ENCODE measurements at places on chromosomes 2 and 18. TPM values are rescaled to one million over a fixed set of nuclear protein-coding genes. Genes with fewer than 3 reads are reported as not detected.

DNA sequence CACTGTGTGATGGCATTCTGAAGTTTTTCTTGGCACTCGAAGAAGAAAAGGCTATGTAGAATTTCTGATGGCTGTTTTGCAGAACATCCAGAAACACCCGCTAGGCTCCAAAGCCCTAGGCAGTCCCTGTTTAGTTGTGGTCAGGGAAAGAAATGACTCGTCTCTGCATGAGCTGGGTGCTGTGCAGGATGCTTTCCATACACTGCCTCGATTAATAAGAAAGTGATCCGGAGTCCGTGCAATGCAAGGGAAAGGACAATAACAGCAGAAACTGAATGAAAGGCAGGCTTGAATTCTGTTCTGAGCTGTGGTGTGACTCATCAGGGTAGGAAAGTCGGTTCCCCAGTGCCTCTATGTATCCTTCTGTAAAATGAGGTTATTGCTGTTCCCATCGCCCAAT, 18.7 kb downstream of the MAPRE3 start:
- no peak for DNase-seq

The SERPINB11 gene
- total RNA-seq: not detected

- DNase-seq: no peak
Observed at GRCh38 chr2:106187273-106187891, 6.7 kb downstream of the UXS1 start.

DNA sequence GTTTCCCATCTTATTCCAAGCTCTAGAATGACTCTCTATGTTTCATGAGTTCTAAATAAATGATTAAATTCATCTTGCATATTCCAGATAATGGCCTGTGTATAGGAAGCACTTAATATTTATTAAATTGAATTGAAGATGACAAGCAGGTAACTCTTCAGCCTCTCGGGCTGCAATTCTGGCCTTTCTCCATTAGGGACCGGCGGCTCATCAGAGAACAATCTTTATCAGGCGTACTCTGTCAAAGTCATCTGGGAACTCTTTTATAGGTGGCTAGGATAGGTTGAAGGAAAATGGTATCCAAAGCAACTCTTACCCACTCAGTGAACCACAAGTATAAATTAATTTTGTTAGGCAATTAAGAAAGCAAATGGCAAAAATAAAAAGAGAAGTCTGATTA, 308.5 kb downstream of the NOL4 start:
- DNase-seq: no peak

GRCh38 chr2:40123326-40123725, 328.6 kb downstream of the SLC8A1 start:
- no peak for DNase-seq

DNA sequence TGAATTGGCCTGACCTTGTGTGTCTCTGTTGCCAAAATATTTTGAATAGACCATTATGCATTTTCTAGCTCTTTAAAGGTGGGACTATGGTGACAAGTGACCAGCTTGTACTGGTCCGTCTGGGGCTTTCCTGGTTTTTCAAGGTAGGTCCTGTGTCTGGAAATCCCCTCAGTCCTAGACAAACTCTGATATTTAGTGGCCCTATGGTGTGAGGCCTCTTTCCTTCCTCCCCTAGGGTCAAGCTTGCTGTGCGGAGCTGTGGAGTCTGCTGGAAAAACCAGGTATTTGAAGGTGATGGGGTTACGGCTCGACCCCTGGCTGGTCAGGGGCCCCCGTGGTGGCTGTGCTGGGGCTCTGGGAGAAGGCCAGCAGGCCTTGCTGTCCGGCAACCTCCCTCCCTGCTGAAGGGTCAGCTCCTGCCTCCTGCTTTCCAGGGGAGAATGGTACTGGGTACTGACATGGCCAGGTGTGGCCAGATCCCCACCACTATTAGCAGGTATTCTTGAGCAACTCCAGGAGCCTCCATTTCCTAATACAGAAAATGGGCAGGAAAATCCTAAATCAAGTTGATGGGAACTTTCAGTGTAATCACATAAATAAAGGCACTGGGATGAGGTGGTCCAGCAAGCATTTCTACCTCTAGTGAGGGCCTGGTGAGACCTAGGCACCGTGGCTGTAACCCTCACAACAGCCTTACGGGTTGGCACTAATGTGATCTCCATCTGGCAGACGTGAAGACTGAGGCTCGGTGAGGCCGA, 86.2 kb upstream of the HS6ST1 start:
- DNase-seq: no peak

The SGO2 gene
- total RNA-seq: 5.3 TPM

DNA sequence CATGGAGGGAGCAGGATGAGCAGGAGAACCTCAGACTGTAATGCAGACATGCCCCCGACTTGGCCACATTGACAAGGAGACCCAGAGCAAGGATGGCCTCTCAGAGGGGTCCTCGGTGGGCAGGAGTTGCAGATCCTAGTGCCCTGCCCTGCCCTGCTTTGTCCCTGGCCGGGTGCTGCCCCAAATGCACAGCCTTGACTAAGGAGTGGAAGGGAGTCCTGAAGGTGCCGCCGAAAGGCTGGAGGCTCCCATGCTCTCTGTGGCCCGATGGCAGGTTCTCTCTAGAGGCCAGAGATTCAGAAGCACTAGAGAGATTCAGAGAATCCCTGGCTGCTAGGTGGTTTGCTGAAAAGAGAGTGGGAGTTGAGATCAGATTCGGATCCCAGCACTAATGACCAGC, 64.4 kb downstream of the MARCO start:
- no peak for DNase-seq

The AOX1 gene
- 0.07 TPM for total RNA-seq

The SDC1 gene
- not detected for total RNA-seq

- no peak for DNase-seq
Observed at GRCh38 chr18:49456794-49457193, 3.7 kb downstream of the DYM start.

The NIFK gene
- total RNA-seq: 56.3 TPM

DNA sequence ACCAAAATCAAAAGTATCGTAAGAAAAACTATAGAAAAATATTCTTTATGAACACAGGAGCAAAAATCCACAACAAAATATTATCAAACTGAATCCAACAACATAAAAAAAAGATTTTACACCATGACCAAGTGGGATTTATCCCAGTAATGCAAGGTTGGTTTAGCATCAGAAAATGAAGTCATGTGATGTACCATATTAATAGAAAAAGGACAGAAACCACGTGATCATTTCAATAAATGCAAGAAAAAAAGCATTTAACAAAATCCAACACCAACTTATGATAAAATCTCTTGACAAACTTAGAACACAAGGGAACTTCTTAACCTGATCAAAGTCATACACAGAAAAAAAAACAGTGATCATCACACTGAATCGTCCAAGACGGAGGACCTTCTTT, 105.3 kb downstream of the NFATC1 start:
- no peak for DNase-seq

Data from B cell (primary cell).